Neural cell (in vitro differentiated cells): ENCODE measurements at places on chromosomes 11 and 22. TPM values are rescaled to one million over a fixed set of nuclear protein-coding genes. Genes with fewer than 3 reads are reported as not detected.

Gene DMC1
- polyA plus RNA-seq = 0.14 TPM in 1 of 2 replicates, not detected in the other

Gene TRPC6
- polyA plus RNA-seq = 0.11 and 0.30 TPM in 2 replicates

Gene PRR33
- not detected in 2 replicates for polyA plus RNA-seq

Gene CASTOR1
- 2.2 and 8.5 TPM in 2 replicates for polyA plus RNA-seq

Gene F2
- 0.40 and 0.94 TPM in 2 replicates for polyA plus RNA-seq

Gene SLC17A6
- polyA plus RNA-seq = 3.3 and 4.3 TPM in 2 replicates

Gene GNG3
- 120 and 121 TPM in 2 replicates for polyA plus RNA-seq

Gene SPON1
- polyA plus RNA-seq = 0.66 and 0.74 TPM in 2 replicates
